ENCODE measurements at places on chromosomes 1 and 21. TPM values are rescaled to one million over a fixed set of nuclear protein-coding genes. Genes with fewer than 3 reads are reported as not detected.

The GBP4 gene
- total RNA-seq, result 26.5 TPM

The COL8A2 gene
- total RNA-seq, result not detected

The KCNJ6 gene
- not detected for total RNA-seq

The VWA5B1 gene
- total RNA-seq, result not detected

The CRP gene
- total RNA-seq, result not detected

The ANGEL2 gene
- total RNA-seq, result 46.4 TPM

The RORC gene
- total RNA-seq, result 10.9 TPM

The HHAT gene
- 1.6 TPM for total RNA-seq

All from activated CD4-positive, alpha-beta memory T cell treated with anti-CD3 and anti-CD28 coated beads for 36 hours (primary cell).